Progenitor cell of endocrine pancreas (in vitro differentiated cells): ENCODE measurements at places on chromosomes 12 and 14.

DNA sequence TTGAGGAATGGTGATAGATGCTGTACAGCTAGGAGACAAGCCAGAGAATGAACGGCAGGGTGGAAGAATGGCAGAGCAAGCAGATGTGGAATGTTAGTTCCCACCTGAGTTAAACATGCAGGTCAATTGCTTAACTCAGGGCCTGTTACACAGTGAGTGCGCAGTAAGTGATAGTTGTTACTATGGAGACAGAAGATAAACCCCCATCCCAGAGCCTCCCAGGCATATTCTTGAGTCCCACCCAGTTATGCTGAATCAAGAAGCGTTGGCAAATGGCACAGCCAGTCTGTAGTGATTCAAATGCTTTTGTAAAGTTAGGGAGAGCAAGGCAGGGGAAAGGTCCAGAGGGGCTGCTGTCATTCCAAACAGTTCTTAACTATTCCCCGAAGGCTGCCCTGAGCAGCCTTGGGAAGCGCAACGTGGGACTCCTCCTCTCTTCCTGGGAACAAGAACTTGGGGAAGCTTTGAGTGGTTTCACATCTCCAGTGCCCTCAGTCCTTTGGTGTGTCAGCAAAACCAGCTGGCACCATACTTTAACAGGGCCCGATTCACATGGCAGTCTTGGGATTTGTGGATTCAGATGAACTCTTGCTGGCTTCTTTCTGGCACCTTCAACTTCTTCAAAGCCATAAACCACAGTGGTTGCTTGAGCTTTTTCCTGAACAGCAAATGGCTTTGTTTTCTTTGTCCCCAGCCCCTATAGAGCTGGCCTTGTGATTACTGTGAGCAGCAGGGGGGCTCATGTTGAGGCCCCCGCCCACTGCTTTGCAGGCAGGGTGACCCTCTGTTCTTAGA, 66.4 kb downstream of the PPM1A start:
- DNase-seq: no peak

GRCh38 chr14:52310541-52310940, 3.6 kb upstream of the PTGER2 start:
- DNase-seq: no peak

DNA sequence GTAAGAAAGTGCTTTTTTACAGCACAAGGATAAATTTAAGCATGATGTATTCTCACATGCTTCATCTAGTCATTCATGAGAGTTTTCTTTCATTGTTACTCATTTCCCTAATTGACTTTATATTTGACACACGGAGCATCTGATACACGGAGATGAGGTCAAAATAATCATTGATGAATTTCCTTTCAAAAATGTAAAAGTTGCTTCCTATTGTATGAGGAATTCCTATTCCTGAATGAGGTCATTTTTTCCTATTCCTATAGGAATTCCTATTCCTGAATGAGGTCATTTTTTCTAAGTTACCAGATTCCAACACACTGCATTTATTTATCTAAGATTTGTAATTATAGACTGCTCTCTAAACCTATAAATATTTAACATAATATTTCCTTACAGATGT, 316.7 kb upstream of the KITLG start:
- DNase-seq: no peak

GRCh38 chr14:105500036-105500725, 9.1 kb downstream of the TEDC1 start:
- DNase-seq: no peak

DNA sequence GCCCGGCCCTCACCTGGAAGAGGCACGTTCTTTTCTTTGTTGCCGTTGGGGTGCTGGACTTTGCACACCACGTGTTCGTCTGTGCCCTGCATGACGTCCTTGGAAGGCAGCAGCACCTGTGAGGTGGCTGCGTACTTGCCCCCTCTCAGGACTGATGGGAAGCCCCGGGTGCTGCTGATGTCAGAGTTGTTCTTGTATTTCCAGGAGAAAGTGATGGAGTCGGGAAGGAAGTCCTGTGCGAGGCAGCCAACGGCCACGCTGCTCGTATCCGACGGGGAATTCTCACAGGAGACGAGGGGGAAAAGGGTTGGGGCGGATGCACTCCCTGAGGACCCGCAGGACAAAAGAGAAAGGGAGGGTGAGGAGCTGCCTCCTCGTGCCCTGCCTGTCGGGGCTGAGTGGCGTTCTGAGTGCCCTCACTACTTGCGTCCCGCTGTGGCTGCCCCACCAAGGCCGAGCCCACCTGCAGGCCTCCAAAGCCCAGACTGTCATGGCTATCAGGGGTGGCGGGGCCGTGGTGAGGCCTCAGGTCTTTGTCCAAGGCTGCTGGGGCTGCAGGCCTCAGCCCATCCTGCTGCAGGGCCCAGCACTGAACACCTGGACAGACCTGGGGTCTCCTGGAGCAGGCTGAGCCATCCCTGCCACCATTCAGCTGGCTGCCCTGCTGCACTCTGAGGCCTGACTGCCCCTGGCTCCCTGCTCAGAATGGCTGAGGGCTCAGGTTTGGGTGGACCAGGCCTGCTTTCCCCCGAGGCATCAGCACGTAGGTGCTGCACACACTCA, 329.7 kb downstream of the TMEM121 start:
- no peak for DNase-seq
